NB4 (cell line): ENCODE measurements at places on chromosomes 6 and 20.

- DNase-seq = no peak
Observed at GRCh38 chr20:2401527-2401926, 20.8 kb downstream of the TGM6 start.

GRCh38 chr6:31568537-31568961 lies 3.5 kb upstream of the LTA start:
- DNase-seq = no peak

GRCh38 chr6:75932067-75932466 lies 140.4 kb downstream of the IMPG1 start:
- peak; percentile 39 for DNase-seq

DNA sequence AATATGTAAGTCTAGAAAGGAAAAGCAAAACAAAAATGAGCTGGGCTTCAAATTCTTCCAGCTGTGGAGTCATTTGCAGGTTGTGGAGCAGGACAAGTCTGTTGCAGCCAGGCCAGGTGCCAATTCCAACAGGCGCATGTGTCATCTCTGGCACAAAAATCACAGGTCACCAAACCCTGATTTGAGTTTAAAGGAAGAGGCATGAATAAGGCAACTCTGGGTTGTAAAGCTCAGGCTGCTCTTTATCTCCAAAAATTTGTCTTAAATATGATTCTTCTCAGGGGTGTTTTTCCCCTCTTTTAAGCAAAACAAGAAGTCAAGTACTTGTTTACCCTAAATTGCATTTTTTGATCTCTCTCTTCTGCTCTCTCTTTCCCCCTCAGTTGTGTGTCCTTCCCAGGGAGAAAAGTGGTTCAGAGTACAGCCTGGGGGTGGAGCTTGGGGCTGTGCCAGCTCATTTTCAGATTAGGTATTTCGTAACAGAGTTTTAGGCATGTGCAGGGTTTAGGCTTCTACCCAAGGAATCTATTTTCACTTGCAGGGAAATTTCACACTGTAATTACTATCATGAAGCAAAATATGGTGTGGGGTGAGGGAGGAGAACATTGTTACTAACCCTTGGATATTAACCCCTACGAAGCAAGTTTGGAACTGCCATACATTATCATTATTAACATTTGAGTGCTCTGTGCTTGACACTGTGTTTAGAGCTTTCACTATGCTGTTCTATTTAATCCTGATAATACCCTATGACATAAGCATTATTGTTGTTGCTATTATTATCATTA lies 8.3 kb upstream of the NCOA3 start:
- peak; percentile 83 for DNase-seq

DNA sequence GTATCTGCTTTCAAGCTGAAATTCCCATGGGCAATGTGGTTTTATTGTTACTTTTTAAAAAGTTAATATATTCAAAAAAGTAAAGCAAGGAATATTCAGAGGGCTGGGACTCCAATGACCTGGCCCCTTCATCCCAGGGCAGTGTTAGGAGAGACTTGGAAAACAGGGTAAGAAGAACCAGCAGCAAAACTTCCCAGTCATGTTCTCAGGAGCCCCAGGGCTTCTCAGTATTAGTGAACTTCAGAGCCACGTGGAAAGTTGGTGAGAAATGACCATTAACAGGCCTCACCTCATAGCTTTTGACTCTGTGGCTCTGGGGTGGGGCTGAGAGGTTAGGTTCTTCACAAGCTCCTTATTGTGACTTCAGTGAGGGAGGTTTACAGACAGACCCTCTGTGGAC lies 230.4 kb upstream of the KCNG1 start:
- DNase-seq = no peak

DNA sequence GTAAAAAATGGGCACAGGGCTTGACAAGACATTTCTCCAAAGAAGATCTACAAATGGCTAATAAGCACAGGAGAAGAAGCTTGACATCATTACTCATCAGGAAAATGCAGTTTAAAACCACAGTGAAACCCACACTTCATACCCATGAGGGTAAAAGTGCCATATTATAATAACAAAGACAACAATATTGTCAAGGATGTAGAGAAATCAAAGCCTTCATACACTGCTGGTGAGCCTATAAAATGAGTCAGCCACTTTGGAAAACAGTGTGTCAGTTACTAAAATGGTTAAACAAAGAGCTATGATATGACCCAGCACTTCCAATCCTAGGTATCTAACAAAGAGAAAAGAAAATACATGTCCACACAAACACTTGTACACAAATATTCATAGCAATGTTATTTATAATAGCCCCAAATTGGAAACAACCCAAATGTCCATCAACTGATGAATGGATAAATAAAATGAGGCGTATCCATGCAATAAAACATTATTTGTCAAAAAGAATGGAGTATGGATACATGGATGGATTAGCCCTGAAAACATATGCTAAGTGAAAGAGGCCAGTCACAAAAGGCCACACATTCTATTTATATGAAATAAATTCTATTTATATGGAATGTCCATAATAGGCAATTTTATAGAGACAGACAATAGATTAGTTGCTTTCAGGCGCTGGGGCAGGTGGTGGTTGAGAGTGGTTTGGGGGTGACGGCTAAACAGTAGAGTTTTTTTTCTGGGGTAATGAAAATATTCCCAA lies 11.5 kb upstream of the IL20RA start:
- no peak for DNase-seq

- no peak for DNase-seq
Observed at GRCh38 chr6:151154418-151154817, 85.3 kb upstream of the AKAP12 start.

- peak; percentile 50 for DNase-seq
Observed at GRCh38 chr6:24520929-24521546, 26.3 kb downstream of the ALDH5A1 start.

- DNase-seq = peak; percentile 6
Observed at GRCh38 chr6:152309648-152310047, 327.5 kb downstream of the SYNE1 start.

- peak; percentile 18 for DNase-seq
Observed at GRCh38 chr6:32589596-32590449, at the start of gene HLA-DRB1. HLA-DRB1 (minus strand) TSS chr6:32589848; CDS start chr6:32589742, 106 bp downstream.

GRCh38 chr20:21862259-21862946 lies 156.9 kb downstream of the PAX1 start:
- no peak for DNase-seq

- DNase-seq = no peak
Observed at GRCh38 chr6:149458196-149458595, 26.6 kb downstream of the ZC3H12D start.

- DNase-seq = no peak
Observed at GRCh38 chr6:111646034-111646433, 40.4 kb upstream of the TRAF3IP2 start.

GRCh38 chr20:41340327-41341055 lies at the start of gene LPIN3:
LPIN3 (plus strand) TSS chr20:41340821; CDS start chr20:41345804, 4,983 bp downstream.
- DNase-seq = peak; percentile 21

DNA sequence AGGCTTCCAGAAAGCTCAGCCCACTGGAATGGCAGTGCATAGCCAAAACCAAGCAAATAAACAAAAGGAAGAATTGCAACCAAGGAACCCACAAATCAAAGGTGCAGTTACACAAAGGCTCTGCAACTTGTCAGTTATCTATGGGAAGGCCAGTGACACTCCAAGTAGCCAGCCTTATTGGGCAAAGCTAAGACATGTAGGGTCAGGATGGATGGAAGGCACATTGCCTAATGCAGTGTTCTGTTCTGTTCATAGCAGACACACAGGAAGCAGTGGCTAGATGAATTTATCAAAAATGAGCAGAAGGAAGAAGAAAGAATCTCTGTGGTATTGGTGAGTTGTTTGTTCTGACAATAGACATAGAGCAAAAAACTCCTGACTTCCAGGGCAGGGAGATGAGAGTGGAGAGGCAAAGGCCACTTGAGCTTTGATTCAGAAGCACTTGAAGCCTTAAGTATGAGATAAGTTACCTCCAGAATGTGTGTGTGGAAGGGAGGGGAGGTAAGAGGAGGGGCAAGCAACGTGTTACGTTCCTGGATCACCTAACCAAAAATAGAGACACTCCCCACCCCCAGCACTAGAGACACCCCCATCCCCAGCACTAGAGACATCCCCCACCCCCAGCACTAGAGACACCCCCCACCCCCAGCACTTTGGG lies 57.9 kb upstream of the AKAP12 start:
- DNase-seq = no peak

DNA sequence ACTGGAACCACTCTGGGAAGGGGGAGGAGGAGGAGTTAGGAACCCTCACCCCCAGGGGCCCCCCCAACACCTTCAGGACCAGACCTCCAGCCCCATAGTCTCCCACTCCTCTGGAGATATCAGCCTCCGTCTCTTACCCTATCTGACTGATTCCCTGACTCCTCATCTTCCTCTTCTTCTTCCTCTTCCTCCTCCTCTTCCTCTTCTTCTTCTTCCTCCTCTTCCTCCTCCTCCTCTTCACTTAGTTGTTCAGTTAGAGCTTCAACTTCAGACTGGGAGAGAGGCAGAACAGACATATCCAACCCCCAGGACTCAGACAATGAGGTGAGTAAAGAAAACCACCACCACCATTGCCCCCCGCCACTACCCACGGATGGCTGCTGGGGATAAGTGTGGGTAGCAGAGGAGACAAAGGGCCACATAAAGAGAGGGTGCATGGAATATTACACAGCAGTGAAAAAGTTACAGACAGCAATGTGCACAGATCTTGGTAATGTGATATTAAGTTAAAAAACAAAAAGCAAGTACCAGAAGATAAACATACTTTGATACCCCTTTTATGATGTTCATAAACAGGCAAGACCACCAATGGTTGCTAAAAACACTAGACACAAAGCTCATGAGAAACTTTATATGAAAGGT lies 8.0 kb downstream of the EHMT2 start:
- no peak for DNase-seq

GRCh38 chr6:20302168-20302567 lies 89.9 kb upstream of the MBOAT1 start:
- DNase-seq = no peak

DNA sequence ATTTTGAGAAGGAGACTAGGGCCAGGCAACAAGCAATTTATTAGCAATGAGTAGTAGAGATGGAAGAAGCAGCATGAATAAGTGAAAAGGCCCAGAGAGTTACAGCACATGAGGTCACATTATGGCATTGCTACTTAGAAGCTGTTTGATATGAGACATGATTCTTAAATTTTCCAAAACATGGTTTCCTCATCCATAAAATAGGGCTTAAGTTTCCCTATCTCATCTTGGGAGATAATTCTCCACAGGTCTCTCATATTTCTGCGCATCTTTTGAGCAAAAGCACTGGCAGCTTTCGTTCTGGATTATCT lies 656.1 kb downstream of the EPHA7 start:
- DNase-seq = no peak

GRCh38 chr6:64889144-64889543 lies 817.9 kb downstream of the EYS start:
- DNase-seq = no peak

- DNase-seq = no peak
Observed at GRCh38 chr20:40293740-40294139, 395.3 kb downstream of the MAFB start.

DNA sequence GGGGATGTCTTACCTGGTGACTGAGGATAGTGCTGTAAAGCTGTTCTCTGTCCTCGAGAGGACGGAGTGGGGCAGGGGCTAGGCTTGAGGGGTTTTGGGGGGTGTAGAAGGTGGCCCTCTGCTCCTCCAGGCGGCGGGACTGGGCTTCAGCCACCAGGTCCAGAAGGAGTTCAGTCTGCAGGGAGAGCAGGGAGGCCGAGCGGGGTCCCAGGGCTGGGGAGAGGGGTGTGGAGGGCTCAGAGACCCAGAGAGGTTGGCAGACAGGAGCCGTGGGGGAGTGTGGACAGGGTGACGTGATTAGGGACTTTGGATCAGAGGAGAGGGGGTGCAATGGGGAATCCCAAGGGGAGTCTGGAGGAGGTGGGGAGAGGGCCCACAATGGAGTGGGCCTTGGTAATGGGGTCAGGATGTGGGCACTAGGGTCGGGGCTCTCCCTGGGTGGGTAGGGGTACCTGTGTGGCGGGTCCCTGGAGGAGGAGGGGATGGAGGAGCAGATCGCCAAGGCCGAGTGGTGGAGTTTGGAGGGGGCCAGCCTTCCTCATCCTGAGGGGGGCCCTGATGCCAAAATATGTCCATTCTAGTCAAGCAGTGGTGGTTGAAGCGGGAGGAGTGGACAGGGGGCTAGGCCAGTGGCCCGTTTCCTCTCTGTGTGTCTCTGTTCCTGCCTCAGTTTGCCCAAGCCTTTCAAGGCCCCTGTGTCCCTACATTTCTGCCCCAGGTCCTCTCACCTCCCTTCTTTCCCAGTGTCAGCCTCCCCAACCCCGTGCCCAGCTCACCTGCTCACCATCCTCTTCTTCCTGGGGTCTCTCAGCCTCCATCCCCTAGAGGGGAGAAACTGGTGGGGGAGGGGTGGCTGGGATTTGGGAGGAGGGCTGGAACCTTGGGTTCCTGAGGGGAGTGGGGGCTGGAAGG lies 491 bp downstream of the GPSM3 start:
- no peak for DNase-seq

- no peak for DNase-seq
Observed at GRCh38 chr6:6772751-6773150, 184.2 kb downstream of the LY86 start.

DNA sequence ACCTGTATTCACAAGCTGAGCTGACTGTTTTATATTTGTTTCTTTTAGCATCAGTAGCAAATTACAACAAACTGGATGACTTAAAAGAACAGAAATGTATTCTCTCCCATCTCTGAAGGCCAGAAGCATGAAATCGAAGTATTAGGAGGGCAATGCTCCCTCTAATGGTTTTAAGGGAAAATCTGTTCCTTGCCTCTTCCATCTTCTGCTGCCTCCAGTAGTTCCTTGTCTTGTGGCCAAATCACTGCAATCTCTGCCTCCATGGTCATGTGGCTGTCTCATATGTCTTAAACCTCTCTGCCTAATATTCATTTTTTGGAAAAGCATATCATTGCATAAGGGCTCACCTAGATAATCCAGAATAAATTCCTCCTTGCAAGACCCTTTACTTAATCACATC lies 25.2 kb upstream of the ASCC3 start:
- no peak for DNase-seq

- no peak for DNase-seq
Observed at GRCh38 chr20:37850724-37851355, 52.1 kb upstream of the VSTM2L start.

- DNase-seq = no peak
Observed at GRCh38 chr6:56022678-56023077, 147.3 kb upstream of the BMP5 start.

DNA sequence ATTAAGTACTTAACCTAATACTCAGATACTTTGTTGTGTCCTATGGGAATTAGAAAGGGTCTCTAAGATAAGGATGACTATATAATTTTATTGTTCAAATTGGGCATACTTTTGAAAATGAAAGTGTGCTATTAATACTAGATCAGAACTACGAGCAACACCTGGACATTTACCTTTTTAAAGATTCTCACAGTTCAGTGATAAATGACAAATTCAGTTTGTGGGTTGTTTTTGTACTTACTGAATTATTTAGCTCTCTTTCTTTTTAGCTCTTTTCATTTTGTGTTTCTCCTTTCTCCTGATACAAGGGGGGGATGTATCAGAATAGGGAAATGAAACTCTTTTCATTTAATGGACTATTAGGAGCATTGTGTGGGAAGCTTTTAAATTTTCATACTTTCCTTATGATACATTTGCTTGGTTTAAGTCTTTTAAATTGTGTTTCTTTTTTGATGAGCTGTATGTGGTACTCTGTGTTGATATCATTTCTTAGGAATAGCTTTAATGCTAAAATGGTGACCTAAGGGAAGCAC lies 47.5 kb downstream of the PHF3 start:
- DNase-seq = no peak

GRCh38 chr6:56572788-56573471 lies 69.8 kb downstream of the DST start:
- DNase-seq = no peak
